Stimulated activated CD8-positive, alpha-beta memory T cell treated with anti-CD3 and anti-CD28 coated beads, Interleukin-7, amount 100 ng/mL, for 1 hour (primary cell): ENCODE measurements at places on chromosomes 13 and 19.

DNA sequence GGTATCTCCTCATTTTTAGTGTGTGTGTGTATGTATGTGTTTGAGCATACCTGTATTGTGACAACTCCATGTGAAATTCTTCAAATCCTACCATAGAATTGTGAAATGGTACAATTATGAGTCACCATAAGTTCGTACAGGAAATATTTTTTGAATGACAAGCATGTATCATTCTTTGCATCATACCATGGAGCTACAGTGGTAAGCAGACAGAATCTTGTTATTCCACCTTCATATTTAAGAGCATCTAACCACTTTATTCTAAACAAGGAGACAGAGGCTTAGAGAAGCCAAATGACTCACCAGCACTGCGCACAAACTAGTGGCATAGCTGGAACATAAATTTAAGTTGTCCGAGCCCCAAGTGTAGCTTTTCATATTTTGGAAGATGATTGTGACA, 4.5 kb upstream of the EPSTI1 start:
- DNase-seq: no peak

DNA sequence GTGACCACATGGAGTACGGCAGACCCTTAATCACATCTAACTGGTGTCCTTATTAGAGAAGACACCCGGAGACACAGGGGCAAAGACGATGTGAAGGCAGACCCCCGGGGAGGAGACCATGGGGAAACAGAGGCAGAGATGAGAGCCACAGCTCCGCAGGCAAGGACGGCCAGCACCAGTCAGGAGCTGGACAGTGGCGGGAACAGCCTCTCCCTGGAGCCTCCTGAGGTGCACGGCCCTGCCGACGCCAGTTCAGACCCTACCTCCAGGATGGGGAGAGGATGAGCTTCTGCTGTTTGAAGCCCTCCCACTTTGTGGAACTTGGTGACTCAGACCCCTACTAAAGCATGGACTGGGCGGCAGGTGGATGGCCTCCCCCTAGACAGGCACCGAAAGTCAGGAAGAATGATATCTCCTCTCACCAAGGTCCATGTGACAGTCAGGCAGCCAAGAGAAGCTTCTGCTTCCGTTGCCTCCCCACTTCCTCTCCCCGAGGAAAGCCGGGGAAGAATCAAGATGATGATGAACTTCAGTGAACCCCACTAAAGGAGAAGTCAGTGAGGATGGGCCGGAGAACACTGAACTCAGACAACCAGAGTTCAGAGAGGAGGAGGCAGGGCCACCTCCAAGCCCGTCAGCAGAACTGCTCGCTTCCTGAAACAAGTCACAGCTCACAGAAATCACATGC, 25.4 kb downstream of the RAB20 start:
- no peak for DNase-seq

GRCh38 chr19:55484593-55485438, at the start of gene NAT14:
NAT14 (plus strand) TSS chr19:55485188; CDS start chr19:55485709, 521 bp downstream.
- peak; percentile 40 for DNase-seq

DNA sequence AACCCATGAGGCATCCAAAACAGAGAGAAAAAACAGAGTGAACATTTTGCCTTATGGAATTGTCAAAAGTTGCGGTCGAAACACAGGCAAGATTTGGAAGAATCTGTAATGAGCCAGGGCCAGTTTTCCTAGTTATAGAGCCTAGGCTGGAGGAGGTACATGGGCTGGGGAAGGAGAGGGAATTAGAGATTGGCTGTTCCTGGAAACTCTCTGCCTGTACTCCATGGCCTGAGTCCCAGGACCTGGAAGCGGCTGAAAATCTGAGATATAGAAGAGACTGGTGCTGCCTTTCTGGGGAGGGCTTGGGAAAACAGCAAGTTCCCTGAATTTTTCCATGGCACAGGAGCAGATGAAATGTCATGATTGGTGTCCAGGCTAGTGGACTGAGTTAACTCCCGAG, 122.8 kb upstream of the KLF12 start:
- DNase-seq: no peak

- no peak for DNase-seq
Observed at GRCh38 chr19:29154163-29154562, 58.8 kb downstream of the UQCRFS1 start.

GRCh38 chr13:26343816-26344215, 89.9 kb downstream of the CDK8 start:
- DNase-seq: no peak

GRCh38 chr13:28056970-28057712, 43.2 kb downstream of the FLT3 start:
- DNase-seq: no peak

DNA sequence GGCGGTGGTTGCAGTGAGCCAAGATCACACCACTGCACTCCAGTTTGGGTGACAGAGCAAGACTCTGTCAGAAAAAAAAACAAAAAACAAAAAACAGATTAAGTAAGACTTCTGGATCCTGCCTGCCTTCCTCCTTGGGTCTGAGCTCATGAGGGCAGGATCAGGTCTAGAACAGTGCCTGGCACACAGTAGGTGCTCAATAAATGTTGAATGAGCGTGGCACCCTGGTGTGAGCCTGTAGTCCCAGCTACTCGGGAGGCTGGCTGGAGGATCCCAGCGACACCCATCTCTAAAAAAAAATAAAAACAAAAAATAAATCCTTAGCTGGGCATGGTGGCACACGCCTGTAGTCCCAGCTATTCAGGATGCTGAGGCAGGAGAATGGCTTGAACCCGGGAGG, 2.8 kb upstream of the CDC37 start:
- DNase-seq: no peak

DNA sequence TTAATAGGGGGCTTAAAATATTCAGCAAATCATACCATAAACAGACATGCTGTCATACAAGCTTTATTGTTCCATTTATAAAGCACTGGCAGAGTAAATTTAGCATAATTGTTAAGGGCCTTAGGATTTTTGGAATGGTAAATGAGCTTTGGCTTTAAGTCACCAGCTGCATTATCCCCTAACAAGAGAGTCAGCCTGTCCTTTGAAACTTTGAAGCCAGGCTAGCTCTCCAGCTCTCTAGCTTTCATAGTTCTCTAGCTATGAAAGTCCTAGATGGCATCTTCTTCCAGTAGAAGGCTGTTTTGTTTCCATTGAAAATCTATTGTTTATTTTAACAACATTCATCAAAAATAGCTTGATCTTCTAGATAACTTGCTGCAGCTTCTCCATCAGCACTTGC, 420.8 kb upstream of the GPC6 start:
- no peak for DNase-seq

- DNase-seq: no peak
Observed at GRCh38 chr13:32022311-32022710, 9.3 kb upstream of the FRY start.

DNA sequence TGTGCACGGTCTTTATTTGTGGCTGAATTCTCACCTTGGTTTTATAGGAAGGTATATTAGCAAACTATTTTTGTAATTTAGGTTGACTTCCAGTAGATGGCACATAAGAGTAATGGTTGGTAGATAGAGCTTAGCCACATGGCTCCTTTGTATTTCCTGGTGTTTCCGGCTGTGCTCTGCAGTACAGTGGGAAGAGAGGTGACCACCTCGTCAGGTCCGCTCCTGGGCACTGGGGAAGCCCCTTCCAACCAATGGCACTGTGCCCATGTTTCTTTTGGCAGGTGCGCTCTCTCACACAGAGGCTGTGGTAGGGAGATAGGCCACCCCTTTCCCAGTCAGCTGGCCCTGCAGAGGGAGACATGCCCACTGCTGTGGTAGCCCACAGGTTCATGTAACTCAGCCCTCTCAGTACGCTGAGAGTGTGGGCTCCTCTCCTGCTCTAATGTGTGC, 74.3 kb upstream of the ATP12A start:
- DNase-seq: no peak

DNA sequence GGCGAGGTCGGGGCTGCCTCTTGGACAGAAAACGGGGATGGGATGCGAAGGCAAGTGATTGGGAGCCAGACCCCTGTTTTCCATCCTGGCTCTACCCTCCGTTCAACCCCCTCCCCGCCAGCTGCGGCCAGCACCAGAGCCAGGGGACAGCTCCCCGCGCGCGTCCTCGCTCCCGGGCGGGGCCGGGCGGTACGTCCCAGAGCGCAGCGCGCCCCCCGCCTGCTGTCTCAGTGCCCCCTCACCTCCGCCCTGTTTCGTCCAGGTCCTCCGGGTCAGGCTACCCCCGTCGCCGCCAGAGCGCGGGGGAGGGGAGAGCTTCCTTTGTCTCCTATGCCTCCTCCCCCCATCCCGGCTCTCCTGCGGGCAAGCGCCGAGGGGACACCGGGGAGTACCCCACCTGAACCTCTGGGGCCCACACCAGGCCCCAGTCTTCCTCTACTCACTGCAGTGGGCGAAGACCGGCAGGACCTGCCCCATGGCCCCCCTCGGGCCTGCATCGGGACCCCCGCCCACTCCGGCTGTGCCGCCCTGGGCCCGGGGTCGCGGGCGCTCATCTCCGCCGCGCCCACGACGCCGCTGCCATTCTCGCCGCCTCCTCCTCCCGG, 396 bp downstream of the RTN2 start:
- DNase-seq: no peak

DNA sequence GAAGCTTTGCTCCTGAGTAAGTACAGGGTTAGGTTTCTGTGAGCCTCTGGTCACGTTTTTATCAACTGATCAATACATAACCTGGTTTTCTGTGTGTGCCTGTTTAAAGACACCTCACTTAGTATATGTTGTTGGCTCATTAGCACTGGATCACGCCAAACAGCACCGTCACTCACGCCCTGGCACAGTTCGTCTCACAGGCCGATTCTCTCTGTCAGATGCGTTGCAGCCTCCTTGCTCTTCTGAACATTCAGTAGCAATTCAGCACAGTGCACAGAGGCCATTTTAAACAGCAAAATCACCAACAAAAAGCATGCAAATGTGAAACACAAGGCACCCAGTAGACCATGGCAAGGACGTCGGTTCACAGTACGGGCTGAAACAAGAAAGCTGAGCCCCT, 288.5 kb downstream of the IRS2 start:
- no peak for DNase-seq

DNA sequence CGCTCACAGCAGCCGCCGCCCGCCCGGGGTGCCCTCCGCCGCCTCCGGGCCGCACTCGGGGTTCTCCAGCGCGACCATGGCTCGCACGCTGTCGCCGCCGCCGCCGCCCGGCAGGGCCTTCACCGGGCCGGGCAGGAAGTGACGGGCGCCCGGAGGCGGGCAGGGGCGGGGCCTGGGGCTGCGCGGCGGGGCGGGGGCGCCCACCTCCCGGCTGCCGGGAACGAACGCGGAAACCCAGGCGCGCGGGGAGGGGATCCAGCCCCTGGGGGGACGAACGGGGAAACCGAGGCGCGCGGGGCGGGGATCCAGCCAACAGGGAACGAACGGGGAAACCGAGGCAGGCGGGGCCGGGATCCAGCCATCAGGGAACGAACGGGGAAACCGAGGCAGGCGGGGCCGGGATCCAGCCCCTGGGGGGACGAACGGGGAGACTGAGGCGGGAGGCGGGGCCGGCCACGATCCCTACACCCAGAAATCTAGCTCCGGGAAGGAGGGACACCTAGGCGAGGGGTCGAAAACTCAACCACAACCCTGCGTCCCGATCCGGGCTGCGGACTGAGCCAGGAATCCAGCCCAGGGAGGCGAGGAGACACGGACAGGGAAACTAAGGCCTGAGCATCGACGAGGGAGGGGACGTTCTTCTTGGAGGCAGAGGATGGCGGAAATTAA, at the start of gene R3HDM4:
R3HDM4 (minus strand) TSS at position 140 of the 669 bp plus-strand sequence; CDS start at position 78, 62 bp downstream.
- peak; percentile 73 for DNase-seq

DNA sequence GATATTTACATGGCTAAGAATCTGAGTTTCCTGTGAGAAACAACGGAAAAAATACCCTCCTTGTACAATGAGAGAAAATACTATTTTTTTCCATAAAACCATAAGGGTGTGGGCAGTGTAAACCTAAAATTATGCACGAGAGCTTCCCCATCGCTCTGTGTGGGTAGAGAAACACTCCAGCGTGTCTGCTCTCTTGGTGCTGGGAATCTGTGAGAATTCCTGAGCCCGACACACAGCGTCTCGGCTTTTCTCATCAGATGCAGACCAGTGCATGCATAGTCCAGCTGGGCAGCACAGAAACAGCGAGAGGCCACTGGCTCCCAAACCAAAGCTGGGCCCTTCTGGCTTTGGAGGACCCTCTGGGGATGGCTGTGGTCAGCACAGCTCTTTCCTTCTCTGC, 12.0 kb downstream of the PLPP2 start:
- no peak for DNase-seq

- no peak for DNase-seq
Observed at GRCh38 chr13:71358218-71358617, 508.8 kb downstream of the DACH1 start.

GRCh38 chr13:110471833-110472162, 89.7 kb downstream of the RAB20 start:
- no peak for DNase-seq

DNA sequence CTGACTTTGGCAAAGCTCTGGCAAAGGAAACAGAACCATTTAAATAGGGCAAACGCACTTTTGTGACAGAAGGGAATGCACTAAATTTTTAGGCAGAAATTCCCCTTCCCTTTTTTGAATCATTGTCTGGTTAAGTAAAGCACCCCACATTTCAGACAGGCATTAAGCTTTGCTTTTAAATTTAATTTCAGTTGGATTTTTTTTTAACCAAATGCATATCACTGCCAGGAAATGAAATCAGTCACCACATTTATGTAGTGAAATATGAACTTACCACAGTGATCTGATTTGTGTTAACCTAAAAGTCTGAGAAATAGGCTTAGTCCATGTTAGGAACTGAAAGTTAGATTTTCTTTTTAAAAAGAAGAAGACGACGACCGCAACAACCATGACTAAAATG, 10.8 kb downstream of the GPR183 start:
- no peak for DNase-seq

DNA sequence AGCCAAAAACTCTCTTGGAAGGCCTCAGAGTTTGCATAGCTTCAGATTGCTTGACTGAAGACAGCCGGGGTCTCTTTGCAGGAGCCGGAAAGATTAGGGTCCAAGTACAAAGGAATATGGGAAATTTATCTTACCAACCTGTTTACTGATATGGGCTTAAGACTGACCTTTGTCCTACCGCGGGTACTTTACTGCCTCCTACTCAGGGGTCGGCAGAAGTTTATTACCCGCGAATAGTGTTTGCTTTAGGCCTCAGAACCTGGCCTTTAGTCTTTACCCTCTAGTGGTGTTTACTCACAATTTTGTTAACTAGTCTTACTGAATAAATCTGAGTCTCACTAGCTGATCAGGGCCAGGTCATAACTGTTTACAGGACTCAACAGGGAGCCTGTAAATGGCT, 765.4 kb upstream of the SPRY2 start:
- DNase-seq: no peak

DNA sequence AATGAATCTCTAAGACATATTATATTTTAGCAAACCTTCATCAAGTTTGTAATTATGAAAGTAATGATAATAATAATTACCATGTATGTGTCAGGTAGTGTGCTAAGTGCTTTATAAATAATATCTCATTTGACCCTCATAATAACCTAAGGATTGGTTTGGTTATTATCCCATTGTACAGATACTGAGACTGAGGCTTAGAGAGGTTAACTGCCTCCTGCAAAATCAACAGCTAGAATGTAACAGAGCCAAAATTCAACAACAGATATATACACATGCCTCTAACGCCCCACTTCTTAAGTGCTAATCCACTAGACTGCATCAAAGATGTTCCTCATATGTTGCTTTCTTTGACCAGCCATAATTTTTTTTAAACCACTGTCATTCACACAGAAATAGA, 140.8 kb downstream of the ZAR1L start:
- DNase-seq: no peak

- DNase-seq: no peak
Observed at GRCh38 chr13:74264333-74264732, 130.1 kb upstream of the KLF12 start.

GRCh38 chr13:111033172-111034130, 81.7 kb upstream of the ARHGEF7 start:
- DNase-seq: no peak

- no peak for DNase-seq
Observed at GRCh38 chr13:75803164-75803611, 167.1 kb downstream of the LMO7 start.
